Activated CD4-positive, alpha-beta T cell treated with anti-CD3 and anti-CD28 coated beads, Interleukin-2, amount 50 U/mL, for 16 hours (primary cell): ENCODE measurements at places on chromosomes 13 and 19.

- DNase-seq, result no peak
These were observed 98.3 kb downstream of the ELF1 start for GRCh38 chr13:40920826-40921225.

DNA sequence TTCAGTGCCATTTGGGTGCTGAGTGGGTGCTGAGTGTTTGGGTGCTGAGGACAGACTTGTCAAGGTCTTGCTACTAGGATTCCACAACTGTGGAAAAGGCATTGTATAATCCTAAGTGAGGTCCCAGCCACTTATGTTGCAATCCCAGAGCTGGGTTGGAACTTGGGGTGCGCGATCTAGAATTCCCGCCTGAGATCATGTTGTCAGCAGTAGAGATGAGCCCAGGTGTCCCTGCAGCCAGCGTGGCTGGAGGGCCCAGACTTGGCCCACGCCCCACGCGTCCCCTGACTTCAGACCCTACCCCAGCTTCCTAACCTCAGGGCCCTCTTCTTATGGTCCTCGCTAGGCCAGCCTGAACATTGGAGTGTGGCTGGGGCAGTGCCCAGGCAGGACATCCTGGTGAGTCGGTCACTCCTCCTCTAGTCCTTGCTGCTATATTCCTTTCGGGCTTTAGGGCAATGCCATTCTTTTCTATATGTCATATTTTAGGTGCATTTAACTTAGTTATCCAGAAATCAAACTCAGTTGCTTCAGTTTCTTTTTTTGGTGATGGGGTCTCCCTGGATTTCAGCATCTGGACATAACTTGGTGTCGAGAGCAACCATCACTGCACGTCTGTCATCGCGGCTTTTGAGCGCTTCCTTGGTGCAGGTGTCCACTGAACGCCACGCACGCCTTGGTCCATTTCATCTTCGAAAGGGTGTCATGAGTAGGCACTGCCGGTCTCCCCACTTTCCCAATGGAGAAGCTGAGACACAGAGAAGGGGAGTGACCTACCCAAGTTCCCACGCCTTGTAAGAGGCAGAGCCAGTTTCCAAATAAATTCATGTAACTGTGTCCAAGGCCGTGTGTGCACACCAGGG, 46.4 kb upstream of the F7 start:
- DNase-seq, result no peak

DNA sequence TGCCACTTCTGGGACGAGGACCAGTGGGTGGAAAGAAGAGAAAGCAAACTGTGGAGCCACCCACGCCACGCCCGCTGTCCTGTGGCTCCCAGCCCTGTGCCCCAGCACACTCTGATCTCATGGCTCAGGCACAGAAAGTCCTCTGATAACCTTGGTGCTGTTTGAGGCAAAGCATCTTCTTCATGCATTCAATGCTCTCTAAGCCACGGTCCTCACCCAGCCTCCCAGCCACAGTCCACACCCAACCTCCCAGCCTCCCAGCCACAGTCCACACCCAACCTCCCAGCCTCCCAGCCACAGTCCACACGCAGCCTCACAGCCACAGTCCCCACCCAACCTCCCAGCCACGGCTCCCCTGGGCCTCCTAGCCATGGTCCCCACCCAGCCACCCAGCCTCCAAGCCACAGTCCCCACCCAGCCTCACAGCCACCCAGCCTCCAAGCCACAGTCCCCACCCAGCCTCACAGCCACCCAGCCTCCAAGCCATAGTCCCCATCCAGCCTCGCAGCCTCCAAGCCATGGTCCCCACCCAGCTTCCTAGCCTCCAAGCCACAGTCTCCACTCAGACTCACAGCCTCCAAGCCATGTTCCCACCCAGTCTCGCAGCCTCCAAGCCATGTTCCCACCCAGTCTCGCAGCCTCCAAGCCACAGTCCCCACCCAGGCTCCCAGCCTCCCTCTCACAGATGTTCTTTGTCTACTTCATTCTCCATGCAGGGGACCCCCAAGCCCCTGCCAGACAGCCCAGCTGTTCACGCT, 74.9 kb downstream of the SOX1 start:
- no peak for DNase-seq

DNA sequence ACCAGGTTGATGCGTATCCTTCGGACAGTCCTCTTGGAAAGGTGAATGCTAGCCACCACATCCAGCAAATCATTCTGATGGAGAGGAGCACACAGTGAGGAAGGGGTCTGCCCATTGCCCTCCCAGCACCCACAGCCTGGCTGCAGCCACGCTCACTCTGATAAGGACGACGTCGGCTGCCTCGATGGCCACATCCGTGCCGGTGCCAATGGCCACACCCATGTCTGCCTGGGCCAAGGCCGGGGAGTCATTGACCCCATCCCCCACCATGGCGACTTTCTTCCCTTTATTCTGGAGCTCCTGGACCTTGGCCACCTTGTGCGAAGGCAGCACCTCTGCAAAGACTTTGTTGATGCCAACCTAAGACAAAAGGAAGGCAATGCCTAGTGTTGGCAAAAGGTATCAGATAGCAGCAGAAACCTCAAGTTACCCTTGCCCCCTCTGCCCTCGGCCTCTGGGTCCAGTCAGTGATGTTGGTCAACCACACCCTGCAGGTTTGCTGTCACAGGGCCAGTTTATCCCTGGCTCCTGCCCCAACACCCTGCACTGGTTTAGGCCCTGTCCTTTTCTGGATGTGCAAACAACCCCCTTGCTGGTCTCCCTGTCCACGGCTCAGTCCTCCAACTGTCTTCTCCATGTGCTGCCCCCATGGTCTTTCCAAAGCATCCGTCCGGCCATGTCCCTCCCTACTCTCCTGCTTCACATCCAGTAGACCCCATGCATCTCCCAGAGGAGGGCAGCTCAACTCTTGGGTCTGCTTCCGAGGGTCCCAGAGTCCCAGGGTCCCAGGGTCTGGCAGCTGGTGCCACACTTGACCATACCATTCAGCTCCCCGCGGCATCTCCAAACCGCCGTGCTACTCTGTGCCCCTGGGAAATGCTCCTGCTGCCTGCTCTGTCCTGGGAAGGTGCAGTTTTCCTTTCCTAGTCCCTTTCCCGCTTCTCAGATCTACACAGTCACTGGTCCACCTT, 73.6 kb downstream of the ATP7B start:
- DNase-seq, result no peak

GRCh38 chr13:109426690-109426990, 359.7 kb downstream of the IRS2 start:
- DNase-seq, result no peak

DNA sequence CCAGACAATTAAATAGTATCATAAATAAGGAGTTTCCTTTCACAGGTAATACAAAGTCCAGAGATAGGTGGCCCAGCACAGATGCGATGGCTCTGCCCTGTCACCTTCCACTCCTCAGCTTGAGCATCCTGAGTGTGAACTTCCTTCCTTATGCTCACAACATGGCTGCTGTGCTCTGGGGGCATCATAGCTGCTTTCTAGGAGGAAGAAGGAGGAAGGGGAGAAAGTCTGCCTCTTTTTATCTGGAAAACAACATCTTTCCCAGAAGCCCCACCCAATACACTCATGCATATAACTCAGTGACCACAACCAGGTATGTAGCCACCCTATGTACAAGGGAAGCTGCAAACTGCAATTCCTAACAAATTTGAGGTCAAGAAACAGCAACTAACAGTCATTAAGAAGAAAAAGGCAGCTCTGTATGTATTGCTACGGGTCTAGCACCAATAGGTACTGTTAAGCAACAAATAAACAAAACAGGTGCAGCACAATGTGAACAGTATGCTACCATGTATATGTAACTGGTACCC, 201.2 kb upstream of the UBL3 start:
- no peak for DNase-seq

DNA sequence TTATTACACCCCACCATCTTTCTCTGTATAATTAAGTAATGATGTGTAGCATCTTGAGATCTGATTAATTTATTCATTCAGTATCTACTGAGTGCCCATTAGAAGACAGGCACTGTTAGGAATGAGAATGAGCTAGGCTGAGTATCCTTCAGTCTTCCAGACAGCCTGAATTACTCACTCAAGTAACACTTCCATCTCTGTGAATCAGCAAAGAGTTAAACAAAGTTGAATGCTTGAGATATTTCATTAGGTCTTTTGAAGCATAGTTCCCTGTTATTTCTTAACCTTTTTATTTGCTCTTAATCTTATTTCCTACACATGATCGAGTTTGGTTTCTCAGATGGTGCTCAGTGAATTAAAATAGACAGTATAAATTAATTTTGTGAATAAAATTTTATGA, 413.7 kb downstream of the DCT start:
- no peak for DNase-seq

DNA sequence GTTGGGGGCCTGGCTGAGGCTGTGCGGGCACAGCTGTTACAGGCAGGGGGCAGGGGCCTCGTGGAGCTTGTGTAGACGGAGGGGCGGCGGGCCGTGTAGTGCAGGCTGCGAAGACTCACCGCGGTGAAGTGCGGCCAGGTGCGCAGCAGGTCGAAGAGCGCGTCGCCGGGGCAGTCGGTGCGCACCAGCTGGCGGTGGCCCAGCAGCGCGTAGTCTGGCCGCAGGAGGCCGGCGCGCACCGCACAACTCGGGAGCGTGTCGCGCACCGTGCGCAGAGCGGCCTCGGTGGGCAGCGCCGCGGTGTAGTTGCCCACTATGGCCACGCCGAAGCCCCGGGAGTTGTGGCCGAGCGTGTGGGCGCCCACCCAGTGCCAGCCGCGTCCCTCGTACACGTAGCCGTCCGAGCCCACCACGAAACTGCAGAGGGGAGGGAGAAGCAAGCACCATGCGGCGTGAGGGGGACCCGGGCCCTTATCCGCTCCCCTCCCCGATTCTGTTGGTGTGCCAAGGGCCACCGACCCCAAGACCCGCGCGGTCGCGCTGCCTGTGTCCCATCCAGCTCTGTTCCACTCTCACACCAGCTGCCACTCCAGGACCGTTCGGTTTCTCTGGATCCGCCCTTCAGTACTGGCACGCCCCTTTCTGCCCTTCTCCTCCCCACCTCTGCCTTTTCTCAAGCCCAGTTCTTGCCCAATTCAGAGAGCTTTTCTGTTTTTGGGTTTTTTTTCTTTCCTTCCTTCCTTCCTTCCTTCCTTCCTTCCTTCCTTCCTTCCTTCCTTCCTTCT, 5.4 kb upstream of the RASAL3 start:
- DNase-seq, result no peak

DNA sequence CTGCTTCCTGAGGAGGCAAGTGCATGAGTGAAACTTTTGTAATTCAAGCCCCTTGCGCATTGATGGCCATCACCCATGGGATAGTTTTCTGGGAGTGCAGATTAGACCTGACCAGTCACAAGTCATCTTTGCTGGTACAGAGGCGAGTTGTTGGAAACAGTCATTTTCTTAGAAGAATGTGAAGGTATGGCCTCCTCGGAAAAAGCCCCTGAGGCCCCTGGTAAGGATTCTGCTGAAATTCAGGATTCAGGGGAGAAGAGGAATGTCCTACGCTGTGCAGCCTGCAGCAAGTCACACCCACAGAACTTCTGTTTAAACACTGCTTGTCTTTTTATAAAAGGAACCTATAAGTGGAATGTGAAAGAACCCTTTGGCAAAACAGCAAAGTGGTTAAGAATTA, 11.0 kb upstream of the SPART start:
- no peak for DNase-seq

GRCh38 chr13:73876323-73876722, 257.9 kb downstream of the KLF12 start:
- DNase-seq, result no peak

- DNase-seq, result no peak
These were observed 19.7 kb upstream of the CLN5 start for GRCh38 chr13:76971851-76972829.

DNA sequence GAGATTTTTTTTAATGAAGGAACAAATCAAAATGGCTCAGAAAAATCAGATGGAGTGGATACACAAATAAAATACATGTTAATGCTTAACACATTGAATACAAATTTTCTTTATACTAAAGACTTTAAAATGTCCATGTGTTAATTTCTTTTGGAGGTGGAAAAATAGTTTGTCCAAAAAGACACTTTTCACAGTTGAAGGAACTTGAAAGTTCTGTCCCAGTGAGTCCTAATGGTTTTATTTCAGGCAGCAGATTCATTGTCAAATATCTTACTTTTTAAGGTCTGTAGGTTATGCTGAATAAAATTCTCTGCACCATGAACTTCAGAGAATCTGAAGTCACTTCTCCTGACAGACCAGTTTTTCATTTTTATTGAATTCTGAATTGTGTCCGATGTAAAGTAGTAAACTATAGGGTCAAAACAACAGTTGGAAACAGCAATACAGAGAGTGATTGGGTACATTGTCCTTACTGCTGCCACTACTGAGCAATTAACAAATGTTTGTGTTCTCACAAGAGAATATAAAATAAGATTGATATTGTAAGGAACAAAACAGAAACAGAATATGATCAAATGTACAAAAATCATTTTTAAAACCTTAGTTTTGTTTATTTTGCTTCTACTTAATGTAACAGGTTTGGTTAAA, 1.6 kb downstream of the LPAR6 start:
- no peak for DNase-seq
